ENCODE measurements at places on chromosomes 5 and 9.

DNA sequence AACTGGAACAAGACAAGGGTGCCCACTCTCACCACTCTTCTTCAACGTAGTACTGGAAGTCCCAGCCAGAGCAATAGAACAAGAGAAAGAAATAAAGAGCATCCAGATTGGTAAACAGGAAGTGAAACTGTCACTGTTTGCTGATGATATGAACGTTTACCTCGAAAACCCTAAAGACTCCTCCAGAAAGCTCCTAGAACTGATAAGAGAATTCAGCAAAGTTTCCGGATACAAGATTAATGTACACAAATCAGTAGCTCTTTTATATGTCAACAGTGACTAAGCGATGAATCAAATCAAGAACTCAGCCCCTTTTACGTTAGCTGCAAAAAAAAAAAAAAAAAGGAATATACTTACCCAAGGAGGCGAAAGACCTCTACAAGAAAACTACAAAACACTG is 306.6 kb downstream of the PLK2 start:
- DNase-seq: no peak

DNA sequence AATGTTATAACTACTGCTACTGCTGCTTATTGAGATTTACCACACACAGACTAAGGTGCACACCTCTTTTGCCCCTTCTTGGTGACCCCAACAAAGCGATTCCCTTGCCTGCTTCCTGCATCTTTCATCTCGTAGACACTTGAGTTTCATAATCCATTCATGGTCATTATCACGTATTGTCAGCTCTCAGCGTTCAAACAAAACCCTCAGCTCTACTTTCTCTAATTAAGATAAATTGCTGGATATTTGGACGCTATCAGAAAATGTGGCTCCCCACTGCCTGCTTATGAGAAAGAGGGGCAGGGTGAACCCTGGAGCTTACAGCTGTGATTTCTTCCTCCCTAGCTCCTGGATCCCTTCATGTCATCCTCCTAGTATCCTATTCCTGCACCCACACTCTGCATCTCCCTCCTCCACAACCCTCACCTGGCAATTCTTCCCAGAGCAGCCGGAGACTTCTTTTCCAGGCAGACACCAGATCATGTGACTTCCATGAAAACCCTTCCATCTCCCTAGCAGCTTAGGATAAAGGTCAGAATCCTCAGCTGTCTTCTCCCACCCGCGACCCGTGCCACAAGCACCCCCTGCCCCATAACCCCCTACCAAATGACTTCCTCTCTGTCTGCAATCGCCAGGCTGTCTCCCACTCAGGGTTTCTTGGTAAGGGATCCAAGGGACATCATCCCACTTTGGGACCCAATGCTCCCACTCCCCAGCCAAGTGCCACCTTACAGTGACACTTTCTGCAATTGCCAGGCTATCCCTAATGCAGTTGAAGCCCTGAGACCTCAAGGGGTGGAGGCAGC is 146.5 kb downstream of the NSG2 start:
- no peak for DNase-seq

DNA sequence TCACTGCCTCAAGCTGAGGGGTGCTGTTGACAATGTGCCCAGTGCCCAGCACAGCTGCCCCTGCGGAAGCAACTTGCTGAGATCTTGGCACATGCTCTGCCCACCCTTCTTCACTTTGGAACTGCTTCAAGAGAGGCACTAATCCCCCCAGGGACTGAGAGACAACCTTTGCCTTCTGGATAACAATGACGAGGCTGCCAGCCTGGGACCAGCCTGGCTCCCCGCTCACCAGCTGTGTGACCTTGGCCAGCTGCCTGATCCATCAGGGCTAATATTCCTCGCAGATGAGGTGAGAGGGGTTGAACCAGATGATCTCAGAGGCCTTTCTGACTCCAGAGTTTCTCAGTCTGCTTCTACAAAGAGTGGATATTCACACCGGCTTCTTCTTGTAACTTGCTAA is 81.0 kb downstream of the SHB start:
- no peak for DNase-seq

DNA sequence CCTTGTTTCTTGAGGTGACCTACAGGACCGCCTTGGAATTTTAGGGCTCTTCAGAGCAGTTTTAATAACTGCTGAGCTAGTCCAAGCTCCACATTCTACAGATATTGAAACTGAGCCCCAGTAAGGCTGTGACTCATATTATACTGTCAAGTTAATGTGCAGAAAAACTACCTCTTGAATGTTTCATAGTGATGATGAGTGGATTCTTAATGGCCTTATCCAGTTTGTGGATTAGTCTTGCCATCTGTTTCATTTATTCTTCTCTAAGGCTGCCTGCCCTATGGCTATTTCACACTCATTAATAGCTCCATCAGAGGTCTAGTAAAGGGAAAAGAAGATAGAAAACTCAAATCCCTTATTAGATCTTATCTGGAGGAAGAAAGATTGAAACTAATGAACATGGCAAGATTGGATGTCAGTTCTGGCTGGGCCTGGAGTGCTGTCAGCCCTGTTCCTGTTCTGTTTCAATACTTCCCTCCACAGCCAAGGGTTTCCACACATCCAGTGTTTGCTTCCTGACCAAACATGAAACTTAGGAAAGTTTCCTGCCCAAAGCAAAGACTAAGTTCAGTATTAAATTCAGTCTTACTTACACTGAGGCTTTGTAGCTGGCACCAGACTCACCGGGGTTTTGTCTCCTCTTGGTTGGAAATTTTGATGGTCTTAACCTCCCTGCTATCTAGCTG is 215.6 kb upstream of the DMAC1 start:
- no peak for DNase-seq

GRCh38 chr5:169569513-169569912 is 14.1 kb upstream of the SPDL1 start:
- no peak for DNase-seq

- DNase-seq: peak; percentile 17
Observed at GRCh38 chr9:4024281-4024777, 275.5 kb downstream of the GLIS3 start.

DNA sequence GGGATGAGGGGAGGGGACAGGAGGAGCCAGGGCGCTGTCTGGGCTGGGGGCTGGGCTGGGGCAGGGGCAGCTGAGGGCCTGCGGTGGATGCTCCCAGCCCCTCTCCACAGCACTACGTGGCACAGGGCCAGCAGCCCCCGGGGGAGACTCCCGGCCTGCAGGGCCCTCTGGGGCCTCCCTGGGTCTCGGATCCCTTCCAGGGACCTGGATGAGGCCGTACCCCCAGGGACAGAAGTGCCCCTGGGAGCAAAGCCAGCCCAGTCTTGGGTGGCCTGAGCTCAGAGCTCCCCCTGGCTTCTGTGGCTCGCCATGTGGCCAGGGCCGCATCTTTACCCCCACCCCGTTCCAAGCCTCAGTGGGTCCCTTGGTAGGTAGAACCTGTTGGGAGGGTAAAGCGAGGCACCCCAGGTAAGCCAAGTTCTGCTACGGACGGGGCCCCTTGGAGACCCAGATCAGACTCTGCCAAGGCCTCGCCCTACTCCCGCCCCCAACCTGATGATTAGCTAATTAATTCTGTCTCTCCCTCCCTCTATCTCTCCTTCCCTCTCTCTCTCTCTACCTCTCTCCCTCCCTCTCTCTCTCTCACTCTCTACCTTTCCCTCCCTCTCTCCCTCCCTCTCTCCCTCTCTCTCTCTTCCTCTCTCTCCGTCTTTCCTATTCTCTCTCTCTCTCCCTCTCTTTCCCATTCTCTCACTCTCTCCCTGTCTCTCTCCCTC is 24.3 kb downstream of the KCNT1 start:
- DNase-seq: no peak

DNA sequence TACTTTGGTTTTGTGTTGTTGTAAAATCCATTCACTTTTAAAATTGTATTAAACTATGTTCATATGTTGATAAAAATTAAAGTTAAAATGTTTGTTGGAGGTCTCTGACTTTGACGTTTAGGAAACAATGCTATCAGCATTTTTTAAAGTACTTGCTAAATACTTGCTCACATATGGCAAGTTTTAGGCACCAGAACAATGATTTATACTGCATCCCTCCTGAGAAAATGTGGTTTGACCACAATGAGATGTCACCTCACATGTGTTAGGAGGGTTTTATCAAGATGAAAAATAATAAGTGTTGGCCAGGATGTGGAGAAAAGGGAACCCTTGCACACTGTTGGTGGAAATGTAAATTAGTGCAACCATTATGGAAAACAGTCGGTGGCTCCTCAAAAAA is 180.8 kb downstream of the HSD17B3 start:
- no peak for DNase-seq

- no peak for DNase-seq
Observed at GRCh38 chr5:153135411-153135810, 355.1 kb upstream of the GRIA1 start.

DNA sequence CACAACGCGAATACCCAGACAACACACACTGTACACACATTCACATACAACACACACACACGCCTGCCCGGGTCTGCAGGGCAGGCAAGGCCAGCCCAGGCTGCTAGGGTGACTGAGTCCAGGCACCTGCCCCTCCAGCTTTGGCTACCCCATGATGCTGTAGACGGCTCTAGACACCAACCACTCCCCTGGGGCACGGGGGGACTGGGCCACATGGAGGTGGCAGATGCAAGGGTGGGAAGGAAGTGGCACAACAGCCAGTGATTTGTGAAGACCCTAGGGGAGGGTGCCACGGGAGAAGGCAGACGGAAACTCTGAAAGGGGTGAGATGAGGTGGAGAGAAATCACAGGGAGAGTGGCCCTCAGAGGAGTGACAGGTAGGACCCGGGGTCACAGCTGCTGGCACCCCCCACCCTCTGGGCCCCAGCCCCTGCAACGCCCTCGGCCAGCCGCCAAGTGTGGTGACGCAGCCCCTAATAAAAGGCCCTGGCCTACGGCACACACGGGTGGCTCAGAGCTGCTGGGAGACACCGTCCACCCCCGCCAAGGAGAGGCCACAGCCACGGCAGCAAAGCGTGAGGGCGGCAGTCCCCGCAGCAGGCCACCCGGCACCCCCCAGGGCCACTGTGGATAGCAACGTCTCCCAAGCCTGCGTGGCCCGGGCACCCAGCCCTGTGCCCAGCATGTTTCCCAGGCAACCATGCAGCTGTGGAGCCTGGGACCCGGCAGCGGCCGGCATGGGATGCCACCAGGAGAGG is 6.6 kb upstream of the CCDC187 start:
- DNase-seq: no peak

DNA sequence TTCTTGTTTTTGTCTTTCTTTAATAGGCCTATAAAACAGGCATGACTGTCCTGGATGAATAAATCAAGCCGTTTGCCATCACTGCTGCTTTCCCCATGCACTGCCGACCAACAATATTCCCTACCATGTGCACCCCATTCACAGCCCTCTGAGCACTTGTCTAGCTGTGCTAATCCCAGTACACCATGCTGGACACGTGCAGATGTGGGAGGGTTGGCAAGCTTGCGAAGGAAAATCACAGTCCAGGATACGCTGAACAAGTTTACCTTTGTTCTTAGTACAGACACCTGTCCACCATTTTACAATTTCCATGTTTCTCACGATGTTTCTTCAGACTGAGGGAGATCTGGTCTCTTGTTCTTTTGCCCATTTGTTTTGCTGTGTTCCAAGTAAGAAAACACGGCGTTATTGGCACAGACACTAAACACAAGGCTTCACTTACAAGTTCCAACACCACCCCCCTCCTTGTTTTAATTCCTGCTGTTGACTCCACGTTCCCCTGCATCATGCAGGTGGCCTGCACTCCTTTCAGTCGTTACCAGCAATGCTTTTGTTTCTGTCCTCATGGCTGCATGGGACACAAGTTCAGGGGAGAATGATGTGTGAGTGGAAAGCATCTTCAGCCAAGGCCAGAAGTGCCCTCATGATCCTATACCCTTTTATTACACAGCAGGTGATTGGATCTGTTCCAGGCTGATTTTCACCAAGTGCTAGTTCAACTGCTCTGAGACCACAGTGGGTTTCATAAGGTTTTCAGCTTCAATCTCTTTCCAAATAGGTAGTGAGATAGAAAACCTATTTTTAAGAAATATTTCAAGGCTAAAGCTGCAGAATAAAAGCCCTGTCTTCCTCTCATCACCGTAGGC is 608.9 kb downstream of the IRX1 start:
- no peak for DNase-seq

DNA sequence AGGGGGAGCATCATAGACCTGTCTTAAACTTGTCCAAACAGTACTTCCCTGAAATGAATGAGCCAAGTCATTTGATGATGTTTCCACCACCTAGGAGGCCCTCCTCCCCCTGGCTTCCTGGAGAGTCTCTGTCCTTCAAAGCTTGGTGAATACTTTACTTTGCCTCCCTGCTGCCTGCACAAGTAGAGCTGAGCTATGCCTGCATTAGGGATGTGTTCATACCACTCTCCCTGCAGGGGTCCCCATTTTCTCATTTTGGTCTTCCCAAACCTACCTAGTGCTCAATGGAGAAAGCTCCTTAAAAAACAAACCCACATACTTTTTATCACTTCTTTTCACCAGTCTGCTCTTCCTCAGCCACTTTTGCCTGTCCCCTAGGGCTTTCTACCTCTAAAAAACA is 7.7 kb downstream of the CCNI2 start:
- peak; percentile 54 for DNase-seq

DNA sequence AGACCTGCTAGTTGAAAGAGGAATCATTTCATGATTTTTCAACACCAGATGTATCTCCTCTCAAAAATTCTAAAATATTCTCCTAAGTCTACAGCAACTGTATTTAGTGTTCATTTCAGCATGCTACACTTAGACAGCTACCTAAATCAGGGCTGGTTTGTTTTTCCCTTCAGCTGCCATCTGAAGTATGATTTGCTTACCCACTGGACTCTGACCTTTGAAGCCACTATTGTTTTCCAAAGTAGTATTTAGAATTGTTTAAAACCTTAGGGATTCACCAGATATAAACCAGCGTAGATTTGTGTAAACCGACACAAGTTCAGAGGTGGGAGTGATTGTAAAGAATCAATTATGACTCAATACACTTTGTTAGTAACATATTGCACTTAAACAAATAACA is 193.1 kb downstream of the ADAMTS6 start:
- DNase-seq: no peak

GRCh38 chr5:177457852-177458681 is 11.5 kb downstream of the PRR7 start:
- DNase-seq: no peak

- no peak for DNase-seq
Observed at GRCh38 chr9:99259231-99259918, 37.3 kb downstream of the SEC61B start.

GRCh38 chr5:175444905-175445456 is 999 bp upstream of the DRD1 start:
- DNase-seq: peak; percentile 24
